HuH-7.5 (cell line): ENCODE measurements at places on chromosomes 5 and 9.

GRCh38 chr5:138559937-138560336 lies 15.3 kb downstream of the HSPA9 start:
- no peak for DNase-seq

GRCh38 chr9:88258024-88258423 lies 119.7 kb upstream of the SPATA31C2 start:
- no peak for DNase-seq

DNA sequence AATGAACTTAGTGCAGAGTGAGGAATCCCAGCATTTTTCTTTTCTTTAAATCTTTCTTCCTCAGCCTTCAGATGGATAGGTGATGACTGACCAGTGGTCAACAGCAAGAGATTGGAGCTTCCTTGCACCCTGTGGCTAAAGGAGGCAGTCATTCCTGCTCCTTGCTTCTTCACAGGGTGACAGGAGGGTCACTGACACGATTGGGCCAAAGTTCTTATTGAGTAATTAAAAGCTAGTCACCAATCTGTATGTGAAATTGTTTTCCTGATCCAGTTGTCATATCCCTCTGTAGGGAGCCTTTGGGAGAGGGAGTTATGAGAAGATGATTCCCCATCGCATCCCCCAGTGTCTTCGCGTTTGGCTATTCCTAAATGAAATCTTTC lies 85.2 kb downstream of the CMYA5 start:
- DNase-seq = no peak

DNA sequence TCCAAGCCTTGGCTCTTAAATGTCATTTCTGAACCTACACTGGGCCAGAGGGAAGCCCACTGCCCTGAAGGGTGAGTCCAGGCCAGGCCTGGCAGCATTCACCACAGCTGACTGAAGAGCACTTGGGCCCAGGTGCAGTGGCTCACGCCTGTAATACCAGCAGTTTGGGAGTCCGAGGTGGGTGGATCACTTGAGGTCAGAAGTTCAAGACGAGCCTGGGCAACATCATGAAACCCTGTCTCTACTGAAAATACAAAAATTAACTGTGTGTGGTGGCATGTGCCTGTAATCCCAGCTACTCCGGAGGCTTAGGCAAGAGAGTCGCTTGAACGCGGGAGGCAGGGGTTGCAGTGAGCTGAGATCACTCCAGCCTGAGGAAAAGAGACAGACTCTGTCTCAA lies 5.1 kb downstream of the CCIN start:
- no peak for DNase-seq

DNA sequence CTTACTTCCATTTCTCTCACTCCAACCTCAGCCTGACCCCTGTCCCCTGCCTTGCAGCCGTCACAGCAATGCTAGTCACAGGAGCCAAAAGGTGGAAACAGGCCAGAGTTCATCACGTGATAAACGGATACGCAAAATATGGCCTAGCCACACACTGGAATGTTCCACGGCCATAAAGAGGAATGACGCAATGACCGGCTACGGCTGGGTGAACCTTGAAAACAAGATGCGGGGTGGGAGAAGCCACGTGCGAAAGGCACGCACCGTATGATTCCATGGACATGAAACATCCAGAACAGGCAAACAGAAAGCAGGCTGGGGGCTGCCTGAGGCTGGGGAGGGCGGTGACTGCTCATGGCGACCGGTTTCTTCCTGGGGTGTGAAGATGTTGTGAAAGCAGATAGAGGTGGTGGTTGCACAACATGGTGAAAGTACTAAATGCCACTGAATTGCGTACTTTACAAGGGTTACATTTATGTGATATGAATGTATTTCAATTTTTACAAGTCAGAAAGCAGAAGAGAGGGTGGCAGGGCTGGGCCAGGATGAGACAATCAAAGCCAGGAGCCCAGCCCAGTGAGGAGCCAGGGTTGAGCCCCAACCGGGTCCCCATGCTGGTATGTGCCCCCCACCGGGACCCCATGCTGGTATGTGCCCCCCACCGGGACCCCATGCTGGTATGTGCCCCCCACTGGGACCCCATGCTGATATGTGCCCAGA lies 117.8 kb upstream of the SARDH start:
- peak; percentile 77 for DNase-seq

DNA sequence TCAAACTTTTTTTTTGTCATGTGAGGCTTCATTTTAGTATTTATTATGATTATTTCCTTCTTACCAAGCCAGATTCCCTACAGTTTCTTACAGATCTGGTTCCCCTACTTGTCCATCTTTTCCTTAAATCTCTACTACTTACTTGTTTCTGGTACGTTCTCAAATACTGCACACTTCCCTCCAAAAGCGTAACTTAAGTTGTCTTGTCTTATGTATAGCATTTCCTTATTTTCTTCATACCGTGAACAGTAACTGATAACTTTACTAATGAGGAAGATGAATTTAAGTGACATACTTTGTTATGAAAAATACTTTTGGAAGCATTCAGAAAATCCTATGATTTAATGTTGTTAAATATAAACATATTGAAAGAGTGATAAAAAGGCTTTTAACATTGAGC lies 67.3 kb downstream of the PARP8 start:
- DNase-seq = no peak

GRCh38 chr9:96167011-96167410 lies 135.0 kb downstream of the HSD17B3 start:
- no peak for DNase-seq

DNA sequence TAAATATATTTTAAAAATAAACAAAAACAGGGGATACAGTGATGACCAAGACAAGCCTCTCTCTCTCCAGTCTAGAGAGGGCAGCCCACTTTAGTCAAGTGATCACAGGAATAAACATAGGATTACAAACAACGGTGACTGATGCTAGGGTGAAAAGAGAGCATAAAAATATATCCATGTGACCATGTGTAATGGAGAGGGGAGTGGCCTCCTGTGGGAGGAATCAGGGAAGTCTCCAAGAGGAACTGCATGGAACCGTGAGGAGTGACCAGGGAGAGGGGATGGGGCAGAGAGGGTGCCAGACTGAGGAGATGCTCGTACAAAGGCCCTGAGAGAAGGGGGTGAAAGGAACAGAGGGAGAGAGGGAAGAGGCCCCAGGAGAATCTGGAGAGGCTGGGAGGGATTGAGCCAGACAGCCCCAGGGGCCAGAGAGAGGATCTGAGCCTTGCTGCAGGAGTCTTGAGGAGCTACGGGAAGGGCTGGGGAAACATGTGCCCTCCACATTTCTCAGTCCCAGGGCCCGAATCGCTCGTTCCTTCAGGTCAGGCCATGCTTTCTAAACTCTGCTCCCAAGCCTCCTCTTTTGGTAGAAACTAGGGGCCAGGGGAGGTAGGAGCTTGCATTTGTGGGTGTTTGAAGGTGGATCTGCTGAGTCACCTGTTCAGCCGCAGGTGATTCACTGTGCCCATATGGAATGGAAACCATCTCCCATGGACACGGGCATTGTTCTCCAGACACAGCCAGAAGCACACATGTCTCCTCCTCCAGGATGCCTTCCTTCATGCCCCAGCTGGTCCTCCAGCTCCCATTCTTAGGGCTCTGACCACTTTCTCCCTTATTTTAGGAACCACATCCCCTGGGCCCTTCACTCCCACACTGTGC lies 63.8 kb downstream of the PAX5 start:
- no peak for DNase-seq
